Hepatic stellate cell (primary cell): ENCODE measurements at places on chromosomes 2 and 18.

DNA sequence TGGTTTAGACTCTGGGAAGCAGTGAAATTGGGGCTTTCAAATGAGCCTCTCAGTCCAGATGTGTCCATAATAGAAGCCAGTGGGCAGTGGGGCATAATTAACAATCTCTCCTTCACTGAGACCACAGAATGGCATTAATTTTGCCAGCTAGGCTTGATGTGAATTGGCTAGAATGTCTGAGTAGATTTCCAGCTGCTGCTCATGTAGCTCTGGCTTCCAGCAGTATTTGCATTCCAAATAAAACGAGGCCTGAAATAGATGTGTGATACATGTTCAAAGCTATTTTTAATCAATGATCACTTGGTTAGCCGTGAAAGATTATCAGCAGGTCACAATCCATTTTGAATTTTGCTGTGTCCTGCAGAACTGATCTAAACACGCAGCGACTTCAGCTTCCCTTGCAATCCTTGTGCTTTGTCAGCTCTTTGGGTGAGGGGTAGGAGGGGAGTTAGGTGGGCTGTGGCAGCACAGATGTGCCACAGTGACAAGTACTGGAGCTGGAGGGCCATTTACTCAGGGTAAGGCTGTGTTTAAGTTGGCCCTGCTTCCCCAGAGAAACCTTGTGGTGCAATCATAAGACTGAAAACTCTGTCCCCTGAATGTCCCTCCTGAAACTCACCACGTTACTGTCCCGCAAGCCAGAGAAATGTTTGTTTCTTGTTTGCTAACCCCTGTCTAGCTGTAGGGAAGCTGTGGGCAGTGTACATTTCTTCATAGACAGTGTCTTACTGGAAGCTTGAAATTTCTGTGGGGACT is 56.9 kb upstream of the TMEM178A start:
- no peak for DNase-seq

DNA sequence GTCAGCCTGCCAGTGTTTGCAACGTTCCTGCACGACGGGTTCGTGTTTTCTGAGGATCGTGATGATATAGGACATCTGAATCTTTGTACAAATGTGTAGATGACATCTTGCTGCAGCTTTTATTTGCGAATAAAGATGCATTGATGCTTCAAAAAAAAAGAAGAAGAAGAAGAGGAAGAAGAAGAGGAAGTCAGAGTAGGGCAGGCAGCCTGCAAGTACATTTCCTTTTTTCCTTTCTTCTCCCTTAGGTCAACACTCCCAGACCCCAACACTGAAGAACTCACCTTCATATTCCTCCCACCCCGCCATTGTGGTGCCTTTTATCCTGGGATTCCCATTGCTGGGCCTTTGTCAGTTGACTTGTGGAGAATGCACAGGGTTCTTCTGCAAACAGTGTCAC is 91.5 kb downstream of the FHOD3 start:
- DNase-seq = no peak

DNA sequence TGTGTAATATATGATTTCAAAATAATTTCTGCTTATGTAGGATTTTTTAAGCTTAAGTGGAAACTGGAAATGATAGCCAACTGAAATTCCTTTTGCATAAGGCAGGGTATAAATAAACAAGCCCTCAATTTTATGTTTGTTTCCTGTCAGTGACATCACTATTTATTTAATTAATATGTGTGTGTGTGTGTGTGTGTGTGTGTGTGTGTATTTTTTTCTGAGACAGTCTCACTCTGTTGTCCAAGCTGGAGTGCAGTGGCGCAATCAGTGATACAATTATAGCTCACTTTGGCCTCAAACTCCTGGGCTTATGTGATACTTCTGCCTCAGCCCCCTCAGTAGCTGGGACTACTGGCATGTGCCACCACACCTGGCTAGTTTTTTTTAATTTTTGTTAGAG is 29.3 kb upstream of the CYP20A1 start:
- no peak for DNase-seq

DNA sequence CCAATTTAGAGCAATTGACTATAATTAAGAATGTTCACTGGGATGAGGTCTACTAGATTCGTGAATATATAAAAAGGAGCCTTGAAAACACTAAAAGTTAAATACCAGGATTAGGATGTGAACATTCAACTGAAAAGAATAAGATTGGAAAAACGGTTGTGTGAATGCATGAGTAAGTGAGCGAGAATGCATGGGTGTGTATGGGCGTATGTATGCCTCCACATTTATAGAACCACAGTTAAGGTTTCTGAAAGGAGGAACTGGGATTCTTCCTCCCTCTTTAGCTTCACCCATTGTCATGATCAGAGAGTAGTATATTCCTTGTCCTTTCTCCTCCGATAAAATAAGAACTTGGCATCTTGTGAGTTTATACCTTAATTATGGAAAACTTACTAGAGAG is 151.1 kb upstream of the UBE2E3 start:
- DNase-seq = no peak

DNA sequence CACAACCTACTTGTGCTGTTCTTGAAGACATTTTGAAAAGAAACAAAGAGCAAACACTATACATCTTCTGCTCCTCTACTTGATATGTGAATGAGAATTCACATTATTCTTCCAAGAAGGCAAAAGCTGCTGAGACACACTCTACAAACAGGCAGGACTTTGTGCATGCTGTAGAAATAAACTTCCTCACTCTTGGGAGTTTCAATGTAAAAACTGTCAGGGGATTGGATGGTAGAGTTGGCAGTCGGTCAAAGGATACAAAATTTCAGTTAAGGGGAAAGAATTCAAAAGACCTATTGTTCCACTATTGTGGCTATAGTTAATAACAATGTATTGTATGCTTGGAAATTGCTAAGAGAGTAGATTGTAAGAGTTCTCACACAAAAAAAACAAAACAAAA is 196.3 kb downstream of the MC4R start:
- DNase-seq = no peak

DNA sequence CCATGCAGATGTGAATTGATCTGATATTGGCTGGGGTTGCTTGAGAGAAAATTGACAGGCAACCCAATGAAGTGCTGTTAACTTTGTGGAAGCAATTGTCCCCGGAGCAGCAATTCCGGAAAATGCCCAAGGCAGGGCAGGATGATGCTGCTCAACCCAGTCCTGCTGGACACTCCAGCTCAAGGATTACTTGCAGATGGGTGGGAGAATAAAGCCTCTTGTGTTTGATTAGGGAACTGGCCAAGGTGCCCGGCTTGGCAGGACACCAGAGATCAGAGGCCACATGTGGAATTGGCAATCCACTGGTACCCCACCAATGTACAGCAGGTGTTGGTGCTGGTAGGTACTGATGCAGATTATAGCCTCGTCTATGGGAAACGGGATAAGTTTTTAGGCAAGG is 12.3 kb upstream of the C2orf42 start:
- no peak for DNase-seq

GRCh38 chr2:160996584-160996983 is 163.6 kb upstream of the TANK start:
- DNase-seq = no peak

- DNase-seq = no peak
Observed at GRCh38 chr2:237547841-237548416, 18.4 kb upstream of the PRLH start.

GRCh38 chr2:102171946-102172345 is 14.9 kb upstream of the IL1RL2 start:
- no peak for DNase-seq

DNA sequence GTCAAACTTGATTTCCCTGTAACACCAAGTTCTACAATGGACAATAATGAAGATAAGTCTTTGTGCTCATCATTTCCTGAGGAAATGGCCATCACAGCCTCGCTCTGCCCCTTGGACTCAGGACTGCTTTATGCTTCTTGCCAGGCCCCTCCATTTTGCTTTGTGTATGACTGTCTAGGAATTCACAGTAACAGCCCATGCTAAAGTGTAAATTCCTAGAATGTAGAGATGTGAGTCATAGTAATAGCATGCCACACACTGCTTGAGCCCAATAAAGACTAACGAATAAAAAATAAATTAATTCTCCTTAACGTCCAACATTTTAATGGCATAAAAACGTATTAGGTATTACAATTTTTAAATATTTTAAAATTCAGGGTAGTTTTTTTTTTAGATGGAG is 226.5 kb downstream of the PID1 start:
- DNase-seq = no peak

- DNase-seq = no peak
Observed at GRCh38 chr2:214180071-214180470, 230.8 kb upstream of the VWC2L start.

DNA sequence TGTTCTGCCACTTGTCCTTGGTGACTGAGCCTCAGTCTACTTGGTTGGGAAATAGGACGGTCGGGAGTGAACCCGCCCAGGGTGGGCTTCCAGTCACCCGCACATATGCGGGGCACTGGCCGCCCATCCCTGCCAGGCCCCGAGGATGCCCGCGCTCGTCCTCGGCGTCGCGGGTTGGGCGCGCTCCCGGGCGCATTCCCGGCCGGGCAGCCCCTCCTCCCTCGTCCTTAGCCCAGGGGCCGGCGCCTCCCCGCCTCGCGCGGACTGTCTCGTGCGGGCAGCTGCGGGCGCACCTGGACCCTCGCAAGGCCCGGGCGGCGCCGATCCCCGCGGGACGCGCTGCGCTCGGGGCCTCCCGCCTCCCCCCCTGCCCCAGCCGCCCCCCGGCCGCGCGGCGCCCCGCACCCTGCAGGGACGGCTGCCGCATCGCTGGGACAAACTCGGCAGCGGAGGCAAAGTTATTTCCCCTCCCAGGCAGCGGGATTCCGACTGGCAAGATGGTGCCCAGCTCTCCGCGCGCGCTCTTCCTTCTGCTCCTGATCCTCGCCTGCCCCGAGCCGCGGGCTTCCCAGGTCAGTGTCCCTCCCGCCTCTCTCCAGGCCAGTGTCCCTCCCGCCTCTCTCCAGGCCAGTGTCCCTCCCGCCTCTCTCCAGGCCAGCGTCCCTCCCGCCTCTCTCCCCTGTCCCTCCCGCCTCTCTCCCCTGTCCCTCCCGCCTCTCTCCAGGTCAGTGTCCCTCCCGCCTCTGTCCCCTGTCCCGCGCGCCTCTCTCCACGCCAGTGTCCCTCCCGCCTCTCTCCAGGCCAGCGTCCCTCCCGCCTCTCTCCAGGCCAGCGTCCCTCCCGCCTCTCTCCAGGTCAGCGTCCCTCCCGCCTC is at the start of gene FBLN7:
FBLN7 (plus strand) TSS at position 227 of the 874 bp plus-strand sequence; CDS start at position 498, 271 bp downstream.
- no peak for DNase-seq

DNA sequence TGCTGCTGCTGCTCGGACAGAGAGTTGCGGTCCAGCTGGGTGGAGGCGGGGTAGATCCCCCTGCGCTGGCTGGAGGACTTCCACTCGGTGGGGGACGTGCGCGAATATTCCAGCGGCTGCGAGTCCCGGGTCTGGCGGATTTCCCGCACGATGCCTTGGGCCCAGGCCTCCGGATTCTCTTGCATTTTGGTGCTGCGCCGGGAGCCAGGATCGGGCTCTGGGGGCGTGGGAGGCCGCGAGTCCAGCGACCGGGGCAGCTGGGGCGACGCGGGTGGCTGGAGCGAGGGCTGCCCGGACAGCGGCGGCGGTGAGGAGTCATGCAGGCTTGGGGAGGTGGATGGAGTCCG is 4.8 kb downstream of the NT5C1B start:
- no peak for DNase-seq
